ENCODE measurements at places on chromosomes 16 and 17.

- no peak for DNase-seq
These were observed 1.4 kb upstream of the PRPSAP2 start for GRCh38 chr17:18856570-18856915.

DNA sequence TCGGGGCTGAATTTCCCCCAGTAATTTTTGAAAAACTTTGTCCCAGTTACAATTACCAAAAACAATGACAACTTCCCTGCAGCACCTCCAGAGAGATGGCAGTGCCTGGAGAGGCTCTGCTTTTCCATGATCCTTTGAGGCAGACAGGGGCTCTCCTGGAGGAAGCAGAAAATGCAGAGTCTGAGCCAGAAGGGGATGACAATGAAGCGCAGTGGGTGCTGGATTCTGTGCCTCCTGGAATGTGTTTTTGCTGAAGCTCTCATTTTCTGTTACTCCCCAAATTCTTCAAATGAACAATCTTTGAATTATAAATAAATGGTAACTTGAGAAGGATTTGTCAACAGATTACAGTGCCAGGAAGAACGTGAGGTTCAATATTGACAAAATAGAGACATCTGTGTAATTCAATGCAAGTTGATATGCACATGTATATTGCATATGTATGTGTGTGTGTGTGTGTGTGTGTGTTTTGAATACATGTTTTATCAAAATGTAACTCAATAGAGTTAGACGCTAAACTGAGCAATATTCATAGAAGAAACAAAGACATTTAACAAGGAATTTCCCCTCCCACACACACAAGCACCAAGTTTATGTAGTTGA, 9.7 kb upstream of the RUSF1 start:
- no peak for DNase-seq

GRCh38 chr17:32654324-32654723, 167.5 kb downstream of the CDK5R1 start:
- DNase-seq, result no peak

GRCh38 chr16:747978-748746, 7.4 kb upstream of the CIAO3 start:
- DNase-seq, result no peak

- DNase-seq, result no peak
These were observed 300.2 kb downstream of the IRF8 start for GRCh38 chr16:86199182-86199581.

- no peak for DNase-seq
These were observed 7.7 kb downstream of the MIEF2 start for GRCh38 chr17:18267927-18268711.

DNA sequence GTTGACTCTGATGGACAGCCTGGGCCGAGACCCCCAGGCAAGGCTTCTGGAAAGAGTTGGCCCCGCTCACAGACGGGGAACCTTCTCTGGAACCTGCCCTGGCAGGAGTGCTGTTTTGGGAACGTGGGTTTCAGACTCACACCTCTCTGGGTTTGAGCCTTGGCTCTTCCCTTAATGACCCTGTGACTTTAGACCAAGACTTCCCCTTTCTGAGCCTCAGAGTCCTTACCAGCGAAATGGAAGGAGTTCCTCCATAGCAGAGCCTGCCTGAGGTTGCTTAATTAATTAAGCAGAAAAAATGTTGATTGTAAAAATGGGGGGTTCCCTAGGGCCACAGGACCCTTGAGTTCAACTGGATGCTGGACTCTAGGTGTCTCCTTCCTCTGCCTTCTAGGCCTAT, 408.2 kb downstream of the SEC14L1 start:
- DNase-seq, result no peak

DNA sequence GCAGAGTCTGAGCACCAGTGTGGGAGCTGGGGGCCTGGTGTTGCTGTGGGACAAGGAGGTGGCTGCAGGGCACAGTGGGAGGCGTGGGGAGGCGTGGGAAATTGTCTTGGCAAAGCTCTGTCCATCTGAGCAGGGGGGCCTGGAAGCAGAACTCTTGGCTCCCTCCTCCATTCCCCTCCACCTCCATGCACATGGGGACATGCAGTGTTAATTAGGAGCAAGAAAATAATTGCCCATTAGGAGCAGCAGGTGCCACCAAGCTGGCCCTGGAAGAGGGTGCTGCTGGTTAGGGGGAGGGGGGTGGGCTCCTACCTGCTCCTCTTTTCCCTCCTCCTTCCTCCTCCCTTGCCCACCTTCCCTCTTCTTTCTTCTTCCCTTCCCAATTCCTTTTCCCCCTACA, 4.5 kb downstream of the TTYH2 start:
- no peak for DNase-seq

DNA sequence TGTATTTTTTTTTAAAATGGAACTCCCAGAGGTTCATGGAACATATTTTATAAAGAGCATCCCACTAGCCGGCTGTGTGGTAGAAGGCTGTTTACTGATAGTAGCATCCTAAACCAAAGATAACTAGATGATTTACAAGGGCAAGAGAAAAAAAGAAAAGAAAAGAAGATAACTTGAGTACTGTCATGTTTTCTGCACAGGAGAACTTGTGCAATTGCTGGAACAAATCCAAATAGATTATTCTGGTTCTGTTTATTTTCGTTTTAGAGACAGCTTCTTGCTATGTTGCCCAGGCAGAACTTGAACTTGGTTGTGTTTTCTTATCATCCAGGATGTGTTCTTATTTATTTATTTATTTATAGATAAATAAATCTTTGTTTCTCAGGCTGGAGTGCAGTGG, 20.9 kb upstream of the PPM1D start:
- no peak for DNase-seq

- DNase-seq, result no peak
These were observed 517.7 kb upstream of the PSMD7 start for GRCh38 chr16:73778887-73779286.

DNA sequence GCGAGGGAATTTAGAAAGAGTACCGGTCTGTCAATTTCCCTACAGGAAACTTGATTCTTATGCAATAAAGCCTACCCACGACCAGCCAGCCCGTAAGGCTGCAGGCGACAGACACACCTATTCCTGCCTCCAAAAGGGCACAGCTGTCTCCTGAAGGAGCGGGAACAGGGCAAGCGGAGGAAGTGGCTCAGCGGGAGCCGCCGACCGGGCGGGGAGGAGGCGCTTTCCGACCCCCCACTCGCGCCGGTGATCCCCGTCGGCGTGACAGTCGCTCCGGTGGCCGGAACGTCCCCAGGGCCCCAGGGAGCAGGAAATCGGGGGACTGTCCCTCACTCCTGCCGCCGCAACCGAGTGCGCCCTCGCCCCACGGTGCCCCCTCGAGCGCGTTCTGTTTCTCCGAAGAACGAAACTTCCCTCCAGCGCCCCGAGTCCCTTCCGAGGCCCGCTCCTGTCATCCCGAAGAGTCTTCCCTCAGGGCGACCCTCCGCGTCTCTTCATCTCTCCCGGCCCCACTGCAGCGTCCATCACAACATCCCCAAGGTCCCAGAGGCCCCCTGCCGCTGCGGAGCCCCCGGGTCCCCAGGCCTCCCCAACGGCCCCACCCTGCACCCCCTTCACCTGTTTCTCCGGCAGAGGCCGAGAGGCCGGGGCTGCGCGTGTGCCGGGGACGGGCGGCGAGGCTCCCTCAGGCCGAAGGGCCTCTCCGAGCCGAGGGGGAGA, 421 bp downstream of the STAT3 start:
- no peak for DNase-seq

Measured in T follicular helper cell (primary cell).